Stimulated activated CD8-positive, alpha-beta memory T cell treated with anti-CD3 and anti-CD28 coated beads, Interleukin-7, amount 100 ng/mL, for 1 hour (primary cell): ENCODE measurements at places on chromosomes 5 and 9.

GRCh38 chr9:75019022-75019421 is 9.1 kb downstream of the CARNMT1 start:
- DNase-seq: no peak

GRCh38 chr9:101582553-101582952 is 12.2 kb downstream of the PPP3R2 start:
- no peak for DNase-seq

GRCh38 chr5:83547161-83547560 is 75.6 kb downstream of the VCAN start:
- no peak for DNase-seq

- no peak for DNase-seq
Observed at GRCh38 chr9:135525241-135526088, 4.2 kb downstream of the LCN1 start.

DNA sequence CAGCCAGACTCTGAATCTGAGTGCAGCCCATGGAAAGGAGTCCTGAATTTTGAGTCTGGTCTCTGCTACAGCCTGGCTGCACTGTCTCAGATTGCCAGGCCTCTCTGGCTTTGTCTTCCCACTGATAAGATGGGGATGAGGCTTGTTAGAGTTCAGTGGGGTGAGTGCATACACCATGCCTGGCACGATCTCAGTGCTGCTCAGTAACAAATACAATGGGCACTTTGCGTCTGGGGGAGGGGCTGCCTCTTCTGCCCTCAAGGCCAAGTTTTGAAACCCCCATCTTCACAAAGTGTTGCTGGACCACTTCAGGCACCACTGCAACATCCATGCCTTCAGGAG is 49.0 kb downstream of the PPARGC1B start:
- DNase-seq: no peak

GRCh38 chr5:95779611-95780010 is 42.9 kb downstream of the GLRX start:
- no peak for DNase-seq

- no peak for DNase-seq
Observed at GRCh38 chr5:132190161-132190817, 37.4 kb downstream of the P4HA2 start.

- no peak for DNase-seq
Observed at GRCh38 chr9:15101095-15101494, 190.9 kb upstream of the FREM1 start.

DNA sequence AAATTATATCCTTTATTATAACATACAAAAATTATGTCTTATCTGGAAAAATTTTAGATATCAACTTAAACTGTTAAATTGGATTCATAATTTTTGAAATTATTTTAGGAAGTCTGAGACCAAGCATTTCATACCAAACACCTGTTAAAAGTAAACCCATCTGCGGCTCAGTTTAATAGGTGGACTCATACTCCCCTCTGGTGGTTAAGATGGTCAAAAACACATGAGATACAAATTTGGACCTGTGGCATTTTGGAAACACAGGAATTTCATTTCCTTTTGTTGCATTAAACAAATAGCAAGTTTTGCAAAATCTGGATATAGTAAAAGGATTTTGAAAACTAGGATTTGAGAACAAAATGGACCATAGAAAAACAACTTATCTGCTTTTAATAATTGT is 53.7 kb downstream of the RGMB start:
- DNase-seq: no peak

- DNase-seq: no peak
Observed at GRCh38 chr5:134626369-134627014, 6.1 kb downstream of the SAR1B start.

GRCh38 chr9:96620832-96621269 is 1.2 kb upstream of the CDC14B start:
- DNase-seq: no peak

DNA sequence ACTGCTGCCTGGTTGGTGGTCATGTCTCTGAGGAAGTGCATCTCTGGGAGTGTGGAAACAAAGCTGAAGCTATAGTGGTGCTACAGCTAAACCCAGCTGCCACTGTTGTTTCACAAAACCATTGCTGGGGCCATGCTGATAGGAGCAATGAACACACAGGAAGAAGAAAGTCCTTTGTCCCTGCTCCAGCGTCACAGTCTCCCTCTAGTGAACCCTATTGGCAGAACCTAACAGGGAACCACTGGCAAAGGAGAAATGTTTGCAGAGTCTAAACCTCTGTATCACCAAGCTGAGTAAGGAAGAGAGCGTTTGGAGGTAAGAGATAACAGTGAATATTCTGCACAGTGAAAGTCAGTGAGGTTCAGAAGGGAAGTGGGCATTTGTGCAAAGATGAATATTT is 244.0 kb downstream of the YTHDC2 start:
- no peak for DNase-seq

DNA sequence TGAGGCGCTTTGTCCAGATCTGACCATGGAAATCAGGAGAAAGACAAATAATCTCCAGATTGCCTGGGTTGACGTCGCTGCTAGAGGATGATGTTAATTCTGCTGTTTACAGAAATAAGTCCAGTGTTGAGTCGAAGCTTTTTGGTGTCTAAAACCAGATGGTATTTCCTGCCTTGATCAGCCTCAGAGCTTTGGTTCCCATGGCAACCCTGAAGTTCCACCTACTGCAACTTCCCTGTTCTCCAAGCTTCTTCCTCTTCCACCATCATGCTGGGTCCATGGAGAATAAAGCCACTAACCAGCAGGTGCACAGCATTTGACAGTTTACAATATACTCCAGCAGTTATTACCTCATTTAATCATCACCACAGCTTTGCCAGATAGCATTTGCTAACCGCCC is 18.0 kb upstream of the GABBR2 start:
- no peak for DNase-seq

- no peak for DNase-seq
Observed at GRCh38 chr5:10632110-10632761, 68.4 kb downstream of the ANKRD33B start.

DNA sequence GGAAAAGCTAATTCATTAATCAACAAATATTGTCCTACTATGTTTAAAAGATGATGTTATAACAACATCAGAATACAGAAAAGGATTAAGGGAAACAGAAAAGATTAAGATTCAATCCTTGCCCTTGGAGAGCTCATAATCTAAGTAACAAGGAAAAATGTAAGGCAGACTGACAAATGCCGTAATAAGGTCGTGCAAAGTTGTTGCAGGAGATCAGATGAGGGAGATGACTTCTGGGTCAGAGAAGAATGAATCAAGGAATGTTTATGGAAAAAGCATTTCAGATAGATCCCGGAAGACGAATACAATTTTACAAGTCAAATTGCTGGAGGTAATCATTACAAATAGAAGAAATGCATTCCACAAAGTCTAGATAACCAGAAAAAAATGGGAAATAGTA is 6.4 kb downstream of the ADAMTS6 start:
- DNase-seq: no peak

- no peak for DNase-seq
Observed at GRCh38 chr5:173909199-173909598, 21.1 kb downstream of the CPEB4 start.

DNA sequence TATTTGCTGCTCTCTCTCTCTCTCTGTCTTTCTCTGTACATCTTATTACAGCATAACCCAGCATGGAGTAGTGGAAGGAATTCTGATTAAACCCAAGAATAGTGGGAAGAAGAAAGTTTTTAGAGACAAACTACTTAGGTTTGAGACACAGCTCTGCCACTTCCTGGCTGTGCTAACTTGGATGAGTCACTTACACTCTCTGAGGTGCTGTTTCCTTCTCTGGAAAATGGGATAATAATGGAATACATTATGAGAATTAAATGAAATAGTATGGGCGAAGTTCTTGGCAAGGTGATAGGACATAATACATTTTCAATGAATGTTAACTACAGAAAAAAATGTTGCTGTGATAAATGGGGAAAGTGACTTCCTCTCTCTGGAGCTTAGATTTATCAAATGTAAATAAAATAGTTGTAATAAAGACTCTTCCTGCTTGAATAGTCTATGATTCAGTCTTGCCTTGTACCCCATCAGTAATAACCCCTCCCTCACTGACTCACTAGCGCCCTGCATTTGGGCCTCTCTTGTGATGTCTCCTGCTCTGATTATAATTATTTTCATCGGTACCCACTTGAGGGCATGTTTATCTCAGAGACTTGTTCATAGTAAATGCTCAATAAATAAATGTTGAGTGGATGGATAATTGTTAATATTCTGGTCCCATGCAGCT is 27.6 kb downstream of the KIF4B start:
- DNase-seq: no peak

DNA sequence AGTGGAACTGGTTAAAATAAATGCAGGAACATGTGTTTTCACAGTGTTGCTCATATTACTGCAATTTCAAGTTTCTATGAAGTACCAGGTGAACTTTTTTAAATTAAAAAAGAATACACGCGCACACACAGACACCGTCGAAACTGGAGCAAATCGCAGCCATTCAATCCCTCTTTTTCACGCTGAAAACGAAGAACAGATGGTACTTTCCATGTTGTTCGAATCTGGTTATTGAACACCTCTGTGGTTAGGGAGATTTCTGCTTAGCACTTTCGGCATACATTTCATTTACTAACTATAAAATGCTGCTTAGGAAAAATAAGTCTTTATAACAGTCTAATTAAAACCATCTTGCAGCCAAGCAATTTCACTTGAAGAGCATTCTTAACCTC is 6.8 kb downstream of the ZNF608 start:
- no peak for DNase-seq

DNA sequence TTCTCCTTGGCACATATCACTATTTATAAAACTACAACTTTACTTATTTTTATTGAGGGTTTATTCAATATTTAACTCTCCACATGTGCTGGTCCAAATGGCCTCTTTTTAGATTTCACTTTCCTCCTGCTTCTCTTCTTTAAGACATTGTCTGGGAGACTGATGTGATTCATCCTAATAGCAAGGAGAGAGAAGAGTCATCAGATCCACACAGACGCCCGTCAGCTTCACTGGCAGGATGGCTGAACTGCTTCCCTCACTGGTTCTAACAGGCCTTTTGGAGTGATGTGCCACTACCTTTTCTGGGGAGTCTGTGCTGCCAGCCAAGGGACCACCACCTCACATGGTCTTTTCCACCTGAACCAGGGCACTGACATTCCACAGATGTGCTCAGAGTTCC is 16.5 kb upstream of the ROR2 start:
- DNase-seq: no peak

DNA sequence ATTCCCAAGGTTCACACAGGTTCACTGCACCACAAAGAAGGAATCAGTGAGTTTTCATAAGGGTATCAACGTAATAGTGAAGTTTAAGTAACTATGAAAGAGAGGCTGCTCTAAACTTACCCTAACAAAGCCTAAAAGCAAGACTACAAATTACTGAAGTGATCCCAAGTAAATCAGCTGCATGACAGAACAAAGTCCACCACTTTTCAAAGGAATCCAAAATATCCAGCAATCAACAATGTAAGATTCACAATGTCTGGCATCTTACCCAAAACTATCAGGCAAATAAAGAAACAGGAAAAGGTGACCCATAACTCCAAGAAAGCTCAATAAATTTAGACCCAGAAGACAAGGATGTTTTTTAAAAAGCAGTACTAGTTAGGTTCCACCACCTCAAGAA is 70.1 kb downstream of the GNAQ start:
- no peak for DNase-seq

GRCh38 chr5:87185838-87186237 is 81.8 kb upstream of the RASA1 start:
- no peak for DNase-seq

GRCh38 chr9:92769286-92769685 is 4.7 kb upstream of the BICD2 start:
- no peak for DNase-seq

GRCh38 chr5:18740301-18740700 is 1106.0 kb downstream of the TAF11L14 start:
- no peak for DNase-seq

DNA sequence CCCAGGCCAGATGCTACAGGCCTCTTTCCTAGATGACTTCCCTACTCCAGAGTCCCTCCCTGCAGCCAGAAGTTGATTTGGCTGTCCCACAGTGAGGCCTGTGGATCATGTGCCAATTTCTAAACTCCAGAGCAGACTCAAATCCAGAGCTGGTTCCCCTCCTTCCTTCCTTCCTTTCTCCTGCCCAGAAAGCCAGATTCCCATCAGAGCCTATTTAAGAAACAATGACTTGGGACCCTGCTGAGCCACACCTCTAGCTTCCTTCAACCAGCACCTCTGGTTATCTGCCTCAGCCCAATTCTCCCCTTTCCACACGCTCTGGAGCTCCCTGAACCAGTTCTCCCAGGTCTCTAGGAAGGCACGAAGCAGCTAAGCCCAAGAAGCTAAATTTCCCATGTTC is 7.2 kb downstream of the FAM219A start:
- no peak for DNase-seq

DNA sequence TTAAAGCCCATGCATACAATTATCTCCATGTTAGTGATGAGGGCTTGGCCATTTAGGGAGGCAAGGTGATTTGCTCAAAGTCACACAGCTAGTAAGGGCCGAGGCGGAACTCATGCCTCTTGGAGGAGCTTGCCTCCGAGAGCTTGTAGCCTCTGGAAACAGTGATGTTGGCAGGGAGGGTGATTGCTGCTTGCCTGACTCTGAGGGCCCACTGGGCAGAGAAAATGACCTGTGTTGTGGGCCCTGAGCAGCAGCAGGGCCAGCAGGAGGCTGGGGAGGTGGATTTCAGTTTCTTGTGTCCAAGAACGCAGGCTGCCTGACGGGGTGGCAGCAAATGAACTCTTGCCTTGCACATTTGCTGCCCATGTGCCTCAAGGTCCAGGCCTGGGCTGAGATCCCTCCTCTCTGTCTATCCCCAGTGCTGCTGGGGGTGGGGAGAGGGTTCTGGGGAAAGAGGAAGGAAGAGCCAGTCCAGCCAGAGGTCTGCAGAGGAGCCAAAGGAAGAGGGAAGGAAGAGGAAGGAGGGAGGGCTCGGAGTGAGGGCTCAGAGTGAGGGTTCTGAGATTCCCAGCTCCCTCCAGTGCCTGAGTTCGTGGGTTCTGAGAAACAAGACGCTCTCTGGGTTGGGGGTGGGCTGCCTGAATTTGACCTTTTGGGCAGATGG is 16.2 kb upstream of the PTGS1 start:
- no peak for DNase-seq

GRCh38 chr9:111648066-111648465 is 13.3 kb upstream of the GNG10 start:
- DNase-seq: no peak

DNA sequence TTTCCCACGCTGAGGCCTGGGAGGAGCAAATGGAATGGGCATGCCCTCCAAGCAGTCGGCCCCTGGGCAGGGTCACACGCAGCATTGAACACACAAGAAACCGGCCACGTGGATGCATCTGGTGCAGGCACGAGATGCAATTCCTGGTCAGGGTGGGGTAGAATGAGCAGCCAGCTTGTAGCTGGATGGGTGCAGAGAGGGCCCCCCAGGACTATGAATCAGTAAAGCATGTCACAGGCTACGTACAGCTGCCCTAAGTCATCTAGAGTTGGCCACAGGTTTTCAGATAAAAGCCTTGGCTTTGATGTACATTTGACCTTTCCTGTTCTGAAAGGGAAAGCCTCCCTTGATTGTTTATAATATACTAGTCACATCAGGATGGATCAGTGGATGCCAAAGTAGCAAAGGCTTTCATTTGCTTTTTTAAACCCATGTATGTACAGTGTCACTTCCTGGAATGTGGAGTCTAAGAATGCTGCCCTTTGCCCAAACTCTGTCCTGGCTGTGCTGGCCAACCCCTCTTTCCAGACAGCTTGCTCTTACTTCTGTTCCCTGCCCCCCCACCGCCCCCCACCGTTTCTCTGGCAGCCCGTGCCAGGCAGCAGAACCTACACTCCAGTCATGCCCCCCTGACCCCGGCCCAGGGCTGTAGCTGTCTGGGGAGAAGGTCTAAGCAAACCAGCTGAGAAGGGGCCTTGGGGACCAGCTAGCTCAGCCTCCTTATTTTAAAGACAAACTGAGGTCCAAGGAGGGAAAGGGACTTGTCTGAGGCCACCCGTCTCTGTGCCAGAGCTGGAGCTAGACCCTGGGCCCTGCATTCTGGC is 169.2 kb downstream of the HSPA4 start:
- no peak for DNase-seq
